ENCODE measurements at places on chromosomes 7 and 10. TPM values are rescaled to one million over a fixed set of nuclear protein-coding genes. Genes with fewer than 3 reads are reported as not detected.

UCMA gene
- total RNA-seq: not detected

A1CF gene
- total RNA-seq: not detected

ACSL5 gene
- 54.3 TPM for total RNA-seq

DDX56 gene
- total RNA-seq: 154 TPM

PLEKHS1 gene
- total RNA-seq: 0.24 TPM

AKR1D1 gene
- total RNA-seq: not detected

PTPN20 gene
- 2.6 TPM for total RNA-seq

SLC29A4 gene
- 1.6 TPM for total RNA-seq

ADAM12 gene
- total RNA-seq: 0.08 TPM

BHLHA15 gene
- 2.0 TPM for total RNA-seq

KCND2 gene
- not detected for total RNA-seq

GRCh38 chr10:124975977-124976514 is 34.1 kb downstream of the ZRANB1 start:
- DNase-seq: no peak

- no peak for DNase-seq
Observed at GRCh38 chr7:157516911-157517781, 180.3 kb downstream of the DNAJB6 start.

DNA sequence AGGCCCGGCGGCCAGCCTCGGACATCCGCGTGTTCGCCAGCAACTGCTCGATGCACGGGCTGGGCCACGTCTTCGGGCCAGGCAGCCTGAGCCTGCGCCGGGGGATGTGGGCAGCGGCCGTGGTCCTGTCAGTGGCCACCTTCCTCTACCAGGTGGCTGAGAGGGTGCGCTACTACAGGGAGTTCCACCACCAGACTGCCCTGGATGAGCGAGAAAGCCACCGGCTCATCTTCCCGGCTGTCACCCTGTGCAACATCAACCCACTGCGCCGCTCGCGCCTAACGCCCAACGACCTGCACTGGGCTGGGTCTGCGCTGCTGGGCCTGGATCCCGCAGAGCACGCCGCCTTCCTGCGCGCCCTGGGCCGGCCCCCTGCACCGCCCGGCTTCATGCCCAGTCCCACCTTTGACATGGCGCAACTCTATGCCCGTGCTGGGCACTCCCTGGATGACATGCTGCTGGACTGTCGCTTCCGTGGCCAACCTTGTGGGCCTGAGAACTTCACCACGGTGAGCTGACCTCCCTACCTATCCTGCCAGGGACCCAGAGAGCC is 656 bp downstream of the ASIC3 start:
- no peak for DNase-seq

DNA sequence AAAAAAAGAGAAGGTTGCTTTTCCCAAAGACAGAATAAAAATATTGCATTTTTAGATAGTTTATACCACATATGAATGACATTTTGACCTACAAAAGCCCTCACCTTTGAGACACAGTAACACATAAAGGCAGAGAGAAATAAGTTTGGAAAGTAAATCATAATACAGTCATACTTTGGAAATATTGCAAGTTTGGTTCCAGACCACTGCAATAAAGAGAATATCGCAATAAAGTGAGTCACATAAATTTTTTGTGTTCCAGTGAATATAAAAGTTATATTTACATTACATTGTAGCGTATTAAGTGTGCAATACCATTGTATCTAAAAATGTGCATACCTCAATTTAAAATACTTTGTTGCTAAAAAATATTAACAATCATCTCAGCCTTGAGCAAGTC is 40.3 kb downstream of the CCDC71L start:
- no peak for DNase-seq

- DNase-seq: no peak
Observed at GRCh38 chr10:64658528-64658927, 1137.3 kb downstream of the REEP3 start.

DNA sequence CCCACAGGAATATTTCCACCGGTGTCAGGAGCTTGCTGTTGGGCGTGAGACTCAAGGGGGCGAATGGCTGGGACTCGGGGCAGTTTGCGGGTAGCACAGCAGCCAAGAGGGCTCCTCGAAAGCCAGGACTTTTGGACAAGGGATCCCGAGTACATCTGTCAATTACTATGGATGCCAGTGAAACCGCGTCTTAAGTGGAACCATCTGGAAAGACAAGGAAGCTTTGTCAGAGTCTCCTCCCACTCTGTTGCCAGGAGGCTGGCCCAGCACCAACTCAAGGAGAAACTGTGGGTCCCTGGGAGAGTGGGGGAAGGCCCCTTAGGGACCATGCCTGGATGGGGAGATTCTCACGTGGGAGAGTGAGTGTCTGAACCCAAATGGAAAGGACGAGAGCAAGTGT is 57.1 kb downstream of the C10orf143 start:
- no peak for DNase-seq

DNA sequence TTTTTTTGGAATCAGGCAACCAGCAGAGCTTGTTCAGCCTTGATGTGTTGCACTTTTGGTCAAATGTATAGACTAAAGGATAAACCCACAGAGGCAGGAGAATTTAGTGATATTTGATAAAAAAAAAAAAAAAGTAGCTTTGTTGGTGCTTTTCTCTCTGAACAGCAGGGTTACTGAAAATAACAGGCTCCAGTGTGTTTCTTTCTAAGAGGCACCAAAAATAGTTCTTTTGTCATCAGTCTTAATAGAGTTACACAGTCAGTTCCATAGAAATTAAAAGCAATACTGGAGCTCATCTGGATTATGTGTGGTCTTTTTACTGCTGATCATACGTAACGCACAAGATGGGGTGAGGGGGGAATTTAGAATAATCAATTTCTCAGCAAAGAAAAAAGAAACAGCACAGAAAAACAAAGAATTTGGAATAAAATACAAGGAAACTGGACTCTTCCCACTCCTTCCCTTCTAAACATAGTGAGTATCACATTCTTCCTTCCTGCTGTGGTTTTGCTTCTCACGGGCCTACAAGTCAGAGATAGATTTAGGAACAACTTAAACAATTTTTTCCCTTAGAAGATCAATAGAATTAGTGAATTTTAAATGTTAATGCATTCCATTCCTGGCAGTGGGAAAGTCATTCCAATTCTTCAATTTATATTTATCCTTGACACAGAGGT is 178.8 kb upstream of the AKR1E2 start:
- DNase-seq: no peak

- DNase-seq: no peak
Observed at GRCh38 chr7:121985476-121986030, 112.6 kb downstream of the PTPRZ1 start.

DNA sequence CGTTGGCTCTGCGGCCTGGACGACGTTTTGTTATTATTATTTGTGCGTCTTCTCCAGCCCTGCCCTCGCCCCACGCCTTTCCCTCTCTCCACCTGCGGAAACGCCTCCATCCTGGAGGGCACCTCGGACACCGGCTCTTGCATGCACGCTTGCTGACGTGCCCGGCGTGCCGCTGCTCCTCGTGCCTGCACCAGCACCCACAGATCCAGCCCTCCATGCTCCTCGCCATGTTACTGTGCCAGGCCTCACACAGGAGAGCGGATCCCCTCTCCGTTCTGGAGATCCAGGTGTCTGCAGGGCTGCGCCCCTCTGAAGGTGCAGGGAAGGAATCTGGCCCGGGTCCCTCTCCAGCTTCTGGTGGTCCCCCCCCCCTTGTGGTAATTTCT is 373.9 kb upstream of the FOXK1 start:
- no peak for DNase-seq

DNA sequence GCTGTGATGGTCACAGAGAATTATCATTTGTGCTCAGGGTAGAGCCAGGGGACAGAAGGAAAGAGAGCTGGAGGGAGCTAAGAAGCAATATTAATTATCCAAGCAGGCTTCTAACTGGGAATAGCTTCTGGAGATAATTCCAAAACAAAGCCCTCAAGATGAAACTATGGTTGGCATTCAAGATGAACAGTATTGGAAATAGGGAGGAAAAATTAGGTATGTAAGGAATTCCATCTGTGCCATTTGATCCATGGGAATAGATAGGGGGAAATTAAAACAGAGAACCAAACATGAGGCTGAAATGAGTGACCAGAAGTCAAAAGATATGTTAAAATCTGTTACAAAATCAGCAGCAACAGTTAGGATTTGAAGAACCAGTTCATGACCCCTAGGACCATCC is 75.3 kb downstream of the NDUFB2 start:
- no peak for DNase-seq

- no peak for DNase-seq
Observed at GRCh38 chr10:6061056-6061455, 1.1 kb downstream of the IL2RA start.

- no peak for DNase-seq
Observed at GRCh38 chr10:112986544-112987190, 36.6 kb downstream of the TCF7L2 start.

GRCh38 chr7:99558306-99559174 is at the start of gene ZNF655:
ZNF655 (plus strand) TSS chr7:99558642; CDS start chr7:99560560, 1,918 bp downstream.
- DNase-seq: peak; percentile 92

GRCh38 chr10:4219901-4220300 is 434.9 kb upstream of the KLF6 start:
- DNase-seq: no peak

GRCh38 chr10:54666192-54666591 is 134.8 kb downstream of the PCDH15 start:
- DNase-seq: no peak

- DNase-seq: no peak
Observed at GRCh38 chr7:47266799-47267198, 315.1 kb downstream of the TNS3 start.

GRCh38 chr7:91946549-91946948 is 5.9 kb downstream of the AKAP9 start:
- DNase-seq: no peak

GRCh38 chr7:141154131-141154732 is 80.4 kb downstream of the TMEM178B start:
- no peak for DNase-seq

DNA sequence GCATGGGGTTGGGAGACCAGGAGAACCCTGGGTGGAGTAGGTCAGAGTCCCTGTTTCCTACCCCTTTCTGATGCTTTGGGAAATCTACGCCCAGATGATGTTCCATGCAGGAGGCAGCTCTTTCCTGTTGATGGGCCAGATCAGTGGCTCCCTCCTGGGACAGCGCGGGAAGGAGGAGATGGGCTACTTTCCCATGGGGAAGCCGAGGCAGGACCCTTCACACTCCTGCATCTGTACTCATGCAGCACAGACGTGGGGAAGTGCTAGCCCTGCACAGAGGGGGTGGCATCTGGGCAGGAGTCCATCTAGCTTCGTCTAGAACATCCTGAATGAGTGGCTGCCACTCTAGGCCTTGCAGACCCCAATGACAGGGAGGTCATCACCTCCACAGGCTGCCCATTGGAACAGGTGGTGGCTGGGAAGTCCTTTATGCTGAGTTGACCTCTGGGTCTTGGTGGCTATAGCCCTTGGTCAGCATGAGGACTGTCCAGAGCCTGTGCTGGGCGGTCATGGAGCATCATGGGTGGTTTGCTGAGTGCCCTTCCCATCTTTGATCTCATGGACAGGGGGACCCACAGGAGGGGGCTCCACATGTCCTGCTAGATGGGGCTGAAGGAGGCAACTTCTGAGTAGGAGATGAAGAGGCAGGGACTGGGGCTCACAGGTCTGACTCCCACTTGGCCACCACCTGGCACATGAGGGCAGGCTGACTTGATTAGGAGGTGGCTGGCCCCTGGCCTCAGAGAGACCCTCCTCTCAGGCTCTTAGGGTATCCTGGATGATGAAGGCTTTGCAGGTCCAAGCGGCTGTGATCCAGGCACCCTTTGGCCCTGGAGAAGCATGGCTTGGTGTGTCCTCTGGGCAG is 24.6 kb downstream of the RAMP3 start:
- no peak for DNase-seq

DNA sequence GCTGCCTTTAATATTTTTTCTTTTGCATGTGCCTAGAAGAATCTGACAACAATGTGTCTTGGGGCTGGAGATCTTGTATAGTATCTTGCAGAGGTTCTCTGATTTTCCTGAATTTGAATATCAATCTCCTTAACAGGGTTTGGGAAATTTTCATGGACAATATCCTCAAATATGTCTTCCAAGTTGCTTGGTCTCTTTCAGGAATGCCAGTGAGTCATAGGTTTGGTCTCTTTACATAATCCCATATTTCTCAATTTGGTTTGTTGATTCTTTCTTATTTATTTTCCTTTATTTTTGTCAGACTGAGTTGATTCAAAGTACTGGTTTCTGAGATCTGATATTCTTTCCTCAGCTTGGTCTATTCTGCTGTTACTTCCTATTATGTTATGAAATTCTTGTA is 208.7 kb upstream of the GLI3 start:
- DNase-seq: no peak

- DNase-seq: no peak
Observed at GRCh38 chr10:17213646-17214349, 12.3 kb upstream of the TRDMT1 start.

- DNase-seq: no peak
Observed at GRCh38 chr7:129777195-129777844, 165.8 kb downstream of the NRF1 start.

DNA sequence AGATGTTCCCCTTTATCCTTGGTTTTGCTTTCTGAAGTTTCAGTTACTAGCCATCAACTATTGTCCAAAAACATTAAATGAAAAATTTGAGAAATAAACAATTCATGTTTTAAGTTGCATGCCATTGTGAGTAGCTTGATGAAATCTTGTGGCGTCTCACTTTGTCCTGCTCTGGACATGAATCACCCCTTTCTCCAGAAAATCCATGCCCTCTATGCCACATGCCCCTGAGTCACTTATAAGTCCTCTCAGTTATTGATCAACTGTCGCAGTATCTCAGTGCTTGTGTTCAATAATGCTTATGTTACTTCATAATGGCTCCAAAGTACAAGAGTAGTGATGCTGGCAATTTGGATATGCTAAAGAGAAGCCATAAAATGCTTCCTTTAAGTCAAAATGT is 208.0 kb upstream of the FERD3L start:
- DNase-seq: no peak

All from activated naive CD8-positive, alpha-beta T cell treated with anti-CD3 and anti-CD28 coated beads for 36 hours (primary cell).